ENCODE measurements at places on chromosomes 5 and 9.

DNA sequence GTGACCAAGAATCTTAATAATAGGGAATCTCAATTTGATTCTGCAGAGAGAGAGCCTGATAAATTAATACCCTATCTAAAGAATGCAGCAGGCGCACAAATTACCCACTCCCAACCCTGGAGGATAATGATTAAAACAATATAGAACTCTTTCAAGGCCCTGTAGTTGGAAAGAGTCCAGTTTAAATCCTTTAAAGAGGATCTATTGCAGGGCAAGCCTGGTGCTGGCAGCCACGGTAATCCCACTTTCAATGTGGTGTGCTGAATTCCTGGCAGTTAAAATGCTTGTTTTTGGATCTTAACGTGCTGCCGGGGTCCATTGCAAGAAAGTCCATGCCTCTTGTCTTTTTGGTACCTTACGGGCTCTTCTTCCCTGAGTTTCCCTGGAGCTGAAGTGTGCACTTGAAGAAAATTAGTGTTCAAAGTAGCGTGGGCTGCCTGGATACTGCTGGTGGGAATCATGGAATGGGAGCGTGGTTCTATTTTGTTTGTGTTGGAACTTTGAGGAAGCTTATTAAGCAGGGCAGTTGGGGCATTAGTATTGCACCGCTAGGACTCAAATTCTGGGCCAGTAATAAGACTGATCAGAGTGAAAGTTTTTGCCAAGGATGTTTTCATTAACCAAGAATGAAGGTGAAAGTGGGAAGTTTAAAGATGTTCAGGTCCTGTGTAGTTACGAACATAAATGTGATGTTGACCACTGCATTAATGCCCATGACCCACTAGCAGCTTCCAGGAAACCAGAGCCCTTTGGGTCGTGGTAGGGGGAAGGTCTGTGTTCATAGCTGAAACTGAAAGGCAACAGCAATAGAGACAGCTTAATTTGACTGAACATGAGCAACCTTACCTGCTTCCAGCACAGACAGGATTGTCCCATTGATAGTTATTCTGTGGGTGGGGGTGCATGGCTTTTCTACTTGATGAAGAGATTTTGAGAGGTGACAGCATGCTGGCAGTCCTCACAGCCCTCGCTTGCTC lies 20.8 kb downstream of the MARCHF6 start:
- no peak for DNase-seq

DNA sequence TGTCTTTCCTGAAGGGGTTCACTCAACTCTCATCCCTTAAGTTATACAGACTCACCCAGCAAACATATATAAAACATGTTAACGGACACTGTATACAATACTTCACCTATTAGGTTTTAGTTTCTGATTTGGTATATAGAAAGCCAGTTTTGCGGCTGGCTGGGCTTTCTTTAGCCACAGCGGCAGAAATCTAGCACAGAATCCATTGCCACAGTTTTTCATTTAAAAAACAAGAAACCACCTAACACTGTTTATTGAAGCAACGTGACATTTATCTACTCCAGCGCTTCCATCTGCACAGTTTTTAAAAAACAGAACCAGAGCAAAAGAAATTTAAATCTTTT lies 67.3 kb downstream of the SNX30 start:
- DNase-seq: no peak

DNA sequence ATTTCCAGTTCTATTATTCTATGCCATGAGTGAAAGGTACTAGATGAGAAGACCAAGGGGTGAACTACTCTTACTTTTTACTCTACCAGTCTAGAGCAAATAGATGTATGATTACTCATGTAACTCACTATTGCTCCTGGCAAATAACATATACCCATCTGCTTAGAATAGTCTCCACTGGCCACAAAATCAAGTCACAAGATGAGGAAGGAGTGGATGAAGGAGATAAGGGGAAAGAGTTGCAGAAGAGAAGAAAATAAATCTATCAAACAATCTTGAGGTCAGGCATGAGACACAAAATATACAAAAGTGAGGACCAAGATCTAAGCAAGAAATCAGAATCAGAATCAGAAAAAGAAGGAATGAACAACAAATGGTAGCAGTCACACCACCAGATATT lies 13.7 kb upstream of the NR4A3 start:
- no peak for DNase-seq

DNA sequence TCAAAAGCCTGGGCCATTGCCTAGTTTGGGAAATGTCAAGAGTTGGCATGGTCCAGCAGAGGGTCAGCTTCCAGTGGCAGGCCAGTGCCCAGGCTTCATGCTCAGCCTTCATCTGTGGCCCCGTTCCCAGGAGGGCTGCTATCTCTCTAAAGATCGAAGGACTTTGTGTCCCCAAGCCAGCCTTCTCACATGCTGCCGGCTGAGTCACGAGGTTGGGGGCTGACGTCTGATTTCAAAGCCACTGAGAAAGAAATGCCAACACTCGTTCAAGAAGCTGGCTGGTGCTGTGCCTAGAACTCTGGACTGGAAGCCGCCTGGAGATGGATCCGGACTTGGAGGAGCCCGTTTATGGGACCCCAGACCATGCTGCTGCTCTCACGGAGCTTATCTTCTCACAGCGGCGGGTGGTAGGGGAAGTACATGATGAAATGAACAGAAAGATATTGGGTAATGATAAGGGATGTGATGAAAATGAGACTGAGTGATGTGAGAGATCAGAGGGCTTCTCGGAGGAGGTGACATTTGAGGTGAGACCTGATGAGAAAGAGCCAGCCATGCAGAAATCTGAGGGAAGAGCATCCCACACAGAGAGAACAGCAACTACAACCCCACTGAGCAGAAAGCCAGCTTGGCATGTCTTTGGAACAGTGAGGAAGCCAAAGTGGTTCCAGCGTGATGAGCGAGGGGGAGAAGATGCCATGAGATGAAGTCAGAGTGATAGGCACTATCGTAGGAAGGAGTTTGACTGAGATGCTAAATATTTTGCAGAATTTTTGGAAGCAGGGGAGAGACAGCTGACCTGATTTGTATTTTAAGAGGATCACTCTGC lies 54.9 kb upstream of the BOD1 start:
- peak; percentile 66 for DNase-seq

- DNase-seq: no peak
Measured at GRCh38 chr5:170846846-170847245, 15.0 kb upstream of the RANBP17 start.

DNA sequence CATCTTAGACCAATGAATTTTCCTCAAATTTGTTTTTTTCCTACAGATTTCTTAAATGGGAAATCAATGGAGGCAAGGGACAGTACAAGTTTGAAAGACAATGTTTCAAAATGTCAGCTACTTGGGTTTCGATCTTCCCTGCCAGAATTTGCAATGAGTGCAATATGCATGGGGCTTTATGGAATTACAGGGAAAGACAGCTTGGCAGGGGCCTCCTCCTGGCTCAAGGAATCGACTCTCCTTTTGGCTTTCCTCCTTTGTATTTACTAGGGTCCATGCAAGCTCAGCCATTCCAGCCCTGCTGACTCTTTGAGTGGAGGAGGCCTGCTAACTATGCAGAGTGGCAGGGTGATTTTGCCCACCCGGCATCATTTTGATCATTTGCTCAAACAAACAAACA lies 63.2 kb downstream of the MED27 start:
- no peak for DNase-seq

DNA sequence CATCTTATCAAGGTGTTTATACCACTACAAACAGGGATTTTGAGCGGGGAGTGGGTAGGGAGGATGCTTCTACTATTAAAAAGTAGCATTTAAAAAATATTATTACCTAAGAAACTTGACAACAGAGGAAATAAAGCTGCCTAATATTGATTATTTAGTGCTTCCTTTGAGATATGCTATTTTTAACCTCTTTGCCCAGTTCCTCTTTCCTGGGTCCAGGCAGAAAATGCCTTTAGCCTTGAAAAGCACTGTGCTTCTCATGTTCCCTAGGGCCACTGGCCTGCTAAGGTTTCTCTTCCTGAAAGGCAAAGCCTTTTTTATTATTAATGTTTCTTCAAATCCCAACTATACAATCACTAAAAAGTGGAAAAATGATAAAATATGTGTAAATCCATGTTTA lies 217.2 kb upstream of the HAPLN1 start:
- no peak for DNase-seq

GRCh38 chr9:24351258-24351657 lies 194.4 kb downstream of the IZUMO3 start:
- no peak for DNase-seq

DNA sequence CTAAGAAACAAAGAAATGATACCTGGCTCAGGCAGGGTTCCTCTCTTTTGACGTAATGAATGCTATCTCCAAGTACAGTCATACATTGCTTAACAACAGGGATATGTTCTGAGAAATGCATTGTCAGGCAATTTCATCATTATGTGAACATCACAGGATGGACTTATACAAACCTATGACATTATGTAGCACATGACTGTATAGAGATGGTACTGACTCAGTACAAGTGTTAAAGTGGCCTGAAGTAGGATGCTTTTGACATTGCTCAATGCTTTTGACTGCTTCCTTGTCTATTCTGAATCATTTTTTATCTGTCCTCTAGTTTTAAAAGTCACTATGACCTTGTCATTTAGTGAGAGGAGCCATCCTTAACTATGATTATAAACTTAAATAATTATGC lies 147.6 kb downstream of the NR2F1-AS1 start:
- no peak for DNase-seq

GRCh38 chr9:131837836-131838235 lies 98.0 kb upstream of the RAPGEF1 start:
- DNase-seq: no peak
